Thyroid gland (tissue), 4 donors: ENCODE measurements at places on chromosomes 1 and 21. TPM values are rescaled to one million over a fixed set of nuclear protein-coding genes. Genes with fewer than 3 reads are reported as not detected.

GRCh38 chr1:160260406-160261382 lies 1.7 kb downstream of the DCAF8 start:
- no peaks in the 10 kb centered on the region for H3K36me3 ChIP-seq
- no peaks in the 10 kb centered on the region for H3K27me3 ChIP-seq
- no peak overlapping the region for H3K4me3 ChIP-seq
- DNase-seq, result peak; percentile 57
- peak overlapping the region; percentile 96 for H3K27ac ChIP-seq
- H3K4me1 ChIP-seq, result peaks cover 50% of the 10 kb centered on the region

DNA sequence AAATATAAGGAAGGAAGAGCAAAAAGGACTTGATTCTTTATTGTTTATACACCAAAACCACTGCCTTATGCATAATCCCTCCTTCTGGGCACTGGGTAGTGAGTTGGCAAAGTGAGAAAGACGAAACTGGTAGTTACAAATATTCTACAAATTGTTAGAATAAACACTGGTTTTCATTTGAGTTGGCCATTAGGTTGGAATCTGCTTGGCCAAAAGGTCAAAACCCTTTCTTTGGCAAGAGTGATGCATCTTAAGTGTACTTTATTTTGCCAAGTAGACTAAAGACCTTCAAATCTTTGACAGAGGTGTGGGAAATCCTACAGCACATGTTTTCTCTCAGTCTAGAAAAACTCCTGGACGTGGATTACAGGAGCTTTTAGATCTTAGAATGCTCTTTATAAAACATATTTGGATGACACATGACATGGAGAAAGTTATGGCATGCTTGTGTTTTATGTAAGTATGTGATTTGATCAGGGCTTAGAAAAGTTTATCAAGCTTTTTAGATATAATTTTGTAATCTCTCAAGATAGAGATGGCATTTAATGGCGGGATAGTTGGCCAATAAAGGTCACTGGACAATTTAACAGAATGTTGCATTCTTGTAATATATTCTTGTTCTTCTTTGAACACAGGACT lies 120.9 kb downstream of the ROR1 start:
- DNase-seq, result no peak
- no peaks in the 10 kb centered on the region for H3K4me1 ChIP-seq
- no peaks in the 10 kb centered on the region for H3K27me3 ChIP-seq
- no peak overlapping the region for H3K27ac ChIP-seq
- H3K4me3 ChIP-seq, result no peak overlapping the region

GRCh38 chr1:84959294-84959693 lies 37.6 kb downstream of the MCOLN2 start:
- no peak for DNase-seq
- no peaks in the 10 kb centered on the region for H3K36me3 ChIP-seq
- H3K27me3 ChIP-seq, result no peaks in the 10 kb centered on the region
- H3K4me3 ChIP-seq, result no peak overlapping the region
- H3K4me1 ChIP-seq, result no peaks in the 10 kb centered on the region

- no peak for DNase-seq
- H3K4me3 ChIP-seq, result no peak overlapping the region
- H3K27ac ChIP-seq, result no peak overlapping the region
- no peaks in the 10 kb centered on the region for H3K36me3 ChIP-seq
These were observed 14.1 kb downstream of the TTC3 start for GRCh38 chr21:37087188-37087587.

GRCh38 chr21:27036736-27037301 lies 69.9 kb upstream of the ADAMTS5 start:
- H3K4me1 ChIP-seq, result no peaks in the 10 kb centered on the region
- H3K27me3 ChIP-seq, result no peaks in the 10 kb centered on the region
- no peak overlapping the region for H3K27ac ChIP-seq

DNA sequence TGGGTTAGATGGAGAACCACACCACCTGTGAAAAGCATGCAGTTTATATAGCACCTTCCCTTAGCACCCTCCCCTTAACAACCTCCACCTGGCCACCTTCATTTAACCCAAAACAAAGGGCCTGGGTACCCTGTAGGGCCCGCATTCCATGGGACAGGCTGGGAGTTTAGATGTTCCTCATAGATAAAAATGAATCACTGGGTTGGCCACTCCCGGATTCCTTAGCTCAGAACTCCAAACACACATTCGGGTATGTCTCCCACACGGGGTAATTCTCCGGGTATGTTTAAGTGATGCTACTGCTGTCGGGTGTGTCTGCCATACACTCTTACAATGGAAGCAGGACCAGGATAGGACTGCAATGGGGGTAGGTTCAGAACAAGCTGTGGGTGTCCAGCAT lies 43.9 kb upstream of the FOXO6 start:
- no peaks in the 10 kb centered on the region for H3K27me3 ChIP-seq
- H3K27ac ChIP-seq, result no peak overlapping the region
- no peaks in the 10 kb centered on the region for H3K4me1 ChIP-seq
- no peaks in the 10 kb centered on the region for H3K36me3 ChIP-seq

- no peaks in the 10 kb centered on the region for H3K4me1 ChIP-seq
- H3K4me3 ChIP-seq, result no peak overlapping the region
- DNase-seq, result peak; percentile 87
- H3K36me3 ChIP-seq, result no peaks in the 10 kb centered on the region
- peak overlapping the region; percentile 65 for H3K27ac ChIP-seq
- H3K27me3 ChIP-seq, result no peaks in the 10 kb centered on the region
These were observed 90.2 kb upstream of the C1orf21 start for GRCh38 chr1:184296466-184297243.

DNA sequence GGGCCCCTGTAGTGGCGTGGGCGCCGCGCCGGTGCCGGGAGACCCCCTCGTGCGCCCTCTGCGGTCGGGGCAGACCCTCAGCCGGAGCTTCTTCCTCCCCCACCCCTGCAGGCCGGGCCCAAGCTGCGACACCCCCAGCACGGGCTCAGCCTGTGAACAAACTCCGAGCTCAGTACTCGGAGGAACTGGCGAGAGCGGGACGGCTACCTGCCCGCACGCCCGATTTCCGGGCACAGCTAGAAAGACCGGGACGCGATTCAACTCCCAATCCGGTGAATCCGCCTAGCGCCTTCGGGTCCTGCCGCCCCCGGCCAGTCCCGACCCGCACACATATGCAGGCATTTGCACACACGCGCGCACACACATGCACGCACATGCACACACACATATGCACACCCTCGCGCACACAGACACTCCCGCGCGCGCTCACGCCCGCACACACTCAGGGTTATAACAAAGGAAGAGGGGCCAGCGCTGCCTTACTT lies 580 bp upstream of the BLACAT1 start:
- peaks cover 22% of the 10 kb centered on the region for H3K4me1 ChIP-seq
- no peak overlapping the region for H3K27ac ChIP-seq
- peaks cover 12% of the 10 kb centered on the region for H3K27me3 ChIP-seq

DNA sequence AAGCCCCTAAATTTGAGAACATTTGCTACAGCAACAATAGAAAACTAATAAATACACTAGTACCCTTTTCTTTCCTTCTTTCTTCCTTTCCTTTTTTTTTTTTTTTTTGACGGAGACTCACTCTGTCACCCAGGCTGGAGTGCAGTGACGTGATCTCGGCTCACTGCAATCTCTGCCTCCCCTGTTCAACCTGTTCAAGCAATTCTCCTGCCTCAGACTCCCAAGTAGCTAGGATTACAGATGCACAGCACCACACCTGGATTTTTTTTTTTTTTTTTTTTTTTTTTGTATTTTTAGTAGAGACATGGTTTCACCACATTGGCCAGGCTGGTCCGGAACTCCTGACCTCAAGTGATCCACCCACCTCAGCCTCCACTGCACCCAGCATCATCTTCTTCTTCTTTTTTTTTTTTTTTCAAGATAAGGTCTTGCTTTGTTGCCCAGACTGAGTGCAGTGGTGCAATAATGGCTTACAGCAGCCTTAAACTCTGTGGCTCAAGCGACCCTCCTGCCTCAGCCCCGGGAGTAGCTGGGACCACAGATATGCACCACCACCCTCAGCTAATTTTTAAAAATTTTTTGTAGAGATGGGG lies 19.6 kb upstream of the CBR3 start:
- H3K27me3 ChIP-seq, result no peaks in the 10 kb centered on the region
- no peaks in the 10 kb centered on the region for H3K4me1 ChIP-seq
- no peak for DNase-seq

GRCh38 chr1:156623946-156624813 lies 5.0 kb downstream of the HAPLN2 start:
- no peak overlapping the region for H3K4me3 ChIP-seq
- peaks cover 16% of the 10 kb centered on the region for H3K27me3 ChIP-seq
- H3K4me1 ChIP-seq, result peaks cover 17% of the 10 kb centered on the region
- peak; percentile 24 for DNase-seq
- H3K36me3 ChIP-seq, result no peaks in the 10 kb centered on the region

DNA sequence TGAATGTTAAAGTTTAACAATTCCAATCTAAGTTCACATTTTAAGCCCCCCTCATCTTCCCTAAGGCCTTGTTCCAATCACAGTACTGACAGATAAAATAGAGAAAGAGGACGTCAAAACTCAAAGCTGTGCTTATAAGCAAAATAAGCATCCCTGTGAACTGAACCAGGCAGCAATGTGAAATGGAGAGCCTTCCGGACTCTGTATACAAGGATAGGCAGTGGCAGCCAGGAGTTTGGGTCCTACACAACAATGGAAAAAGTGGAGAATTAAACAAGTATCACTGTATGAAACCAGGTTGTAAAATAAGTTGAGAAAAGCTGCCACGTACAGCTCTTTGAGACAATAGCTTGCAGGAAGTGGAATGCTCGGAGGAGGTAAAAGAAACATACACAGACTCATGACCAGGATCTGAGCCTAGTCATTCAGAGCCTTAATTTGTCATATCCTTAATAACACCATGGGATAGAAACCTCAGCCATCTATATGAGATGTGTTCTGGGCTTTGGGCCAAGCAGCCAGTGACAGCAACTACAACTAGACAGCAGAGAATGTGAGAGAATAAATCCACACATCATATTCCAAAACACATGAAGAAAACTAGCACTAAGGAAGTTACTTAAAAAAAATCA lies 55.2 kb upstream of the PALMD start:
- no peaks in the 10 kb centered on the region for H3K27me3 ChIP-seq
- H3K27ac ChIP-seq, result no peak overlapping the region
- no peaks in the 10 kb centered on the region for H3K4me1 ChIP-seq
- no peaks in the 10 kb centered on the region for H3K36me3 ChIP-seq
- H3K4me3 ChIP-seq, result no peak overlapping the region

DNA sequence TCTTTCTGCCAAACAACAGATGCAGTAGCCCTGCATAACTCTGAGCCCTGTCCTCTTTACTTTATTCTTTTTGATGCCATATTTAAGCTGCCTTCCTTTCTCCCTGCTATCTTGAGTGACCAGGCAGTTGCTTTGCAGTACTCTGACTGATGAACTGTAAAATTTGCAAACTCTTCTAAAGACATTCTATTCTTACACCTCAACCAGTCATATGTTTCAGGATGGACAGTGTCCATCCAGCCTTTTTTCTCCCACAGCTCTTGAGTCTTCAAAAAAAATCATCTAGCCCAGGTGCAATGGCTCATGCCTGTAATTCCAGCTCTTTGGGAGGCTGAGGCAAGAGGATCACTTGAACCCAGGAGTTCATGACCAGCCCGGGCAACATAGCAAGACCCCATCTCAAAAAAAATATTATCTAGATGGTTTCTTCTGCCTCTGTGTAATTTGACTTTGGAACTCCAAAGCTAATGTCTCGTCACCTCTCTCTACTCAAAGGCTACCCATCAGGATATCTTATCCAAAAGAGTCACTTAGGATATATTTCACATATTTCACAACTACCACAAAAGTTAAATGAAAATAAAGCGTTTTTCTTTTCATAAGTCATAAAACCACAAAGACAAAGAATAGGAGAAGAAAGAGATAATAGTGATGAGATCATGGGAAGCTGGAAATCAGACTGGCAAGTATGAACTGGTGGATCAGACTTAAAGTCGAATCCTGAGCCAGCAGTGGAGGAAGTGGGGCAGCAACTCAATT lies 54.6 kb upstream of the IPO9 start:
- no peaks in the 10 kb centered on the region for H3K4me1 ChIP-seq
- DNase-seq, result no peak
- no peak overlapping the region for H3K27ac ChIP-seq
- H3K4me3 ChIP-seq, result no peak overlapping the region
- H3K27me3 ChIP-seq, result no peaks in the 10 kb centered on the region
- no peaks in the 10 kb centered on the region for H3K36me3 ChIP-seq

- no peaks in the 10 kb centered on the region for H3K27me3 ChIP-seq
- no peak for DNase-seq
- H3K4me1 ChIP-seq, result peaks cover 10% of the 10 kb centered on the region
- no peak overlapping the region for H3K27ac ChIP-seq
- H3K36me3 ChIP-seq, result no peaks in the 10 kb centered on the region
These were observed 62.7 kb upstream of the EPS8L3 start for GRCh38 chr1:109826446-109826845.

DNA sequence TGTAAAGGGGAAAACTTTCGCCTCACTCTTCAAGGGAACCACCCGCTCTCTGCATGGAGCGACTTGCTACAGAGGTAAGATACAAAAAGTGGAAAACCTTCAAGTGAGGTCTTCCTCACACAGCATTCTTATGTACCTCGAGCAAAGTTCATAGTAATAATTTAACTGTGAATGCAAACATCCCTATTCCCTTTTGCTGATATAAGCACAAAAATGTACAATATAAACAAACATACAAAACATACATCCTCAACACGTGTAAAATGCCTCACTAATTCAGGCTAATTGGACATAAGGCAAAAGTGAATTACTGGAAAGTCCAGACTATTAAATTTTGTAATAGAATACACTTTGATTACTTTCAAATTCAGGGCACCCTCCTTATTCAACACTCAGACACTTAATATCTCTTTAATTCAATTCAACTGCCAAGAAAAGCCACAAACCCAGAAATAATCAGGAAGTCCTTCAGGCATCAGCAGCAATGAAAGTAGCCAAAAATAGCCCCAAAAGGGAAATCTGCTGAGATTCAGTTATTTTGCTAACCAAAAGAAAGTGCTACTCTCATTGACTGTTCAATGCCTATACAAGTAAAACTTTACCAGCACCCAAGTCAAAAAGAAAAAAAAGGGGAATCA lies 15.2 kb upstream of the LMX1A start:
- no peak for DNase-seq
- no peaks in the 10 kb centered on the region for H3K27me3 ChIP-seq
- H3K4me1 ChIP-seq, result peaks cover 26% of the 10 kb centered on the region
- no peaks in the 10 kb centered on the region for H3K36me3 ChIP-seq

DNA sequence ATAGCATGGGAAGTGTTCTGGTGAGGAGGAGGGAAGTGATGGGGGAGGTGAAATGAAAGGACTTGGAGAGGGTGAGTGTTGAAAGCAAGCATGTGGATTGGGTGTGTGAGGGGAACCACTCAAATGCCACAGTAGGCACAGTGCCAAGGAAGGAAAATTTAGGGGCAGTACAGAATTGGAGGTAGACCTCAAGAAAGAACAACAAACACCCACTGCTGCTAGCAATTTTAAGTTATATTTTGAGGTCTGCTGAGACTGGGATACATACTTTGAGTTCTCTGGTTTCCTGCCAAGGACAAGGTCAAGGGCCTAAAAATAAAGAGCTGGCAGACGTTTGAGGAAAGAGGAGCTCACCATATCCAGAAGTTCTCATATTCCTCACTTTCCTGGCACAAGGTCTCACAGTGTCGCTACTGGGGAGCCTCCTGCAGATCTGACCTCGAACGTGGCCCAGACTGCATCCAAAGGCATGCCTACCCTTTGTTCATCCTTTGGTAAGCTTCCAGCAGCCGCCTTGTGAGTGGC lies 104.0 kb downstream of the BRINP2 start:
- peak; percentile 38 for DNase-seq
- H3K27me3 ChIP-seq, result no peaks in the 10 kb centered on the region
- H3K4me3 ChIP-seq, result no peak overlapping the region
- H3K27ac ChIP-seq, result no peak overlapping the region
- peaks cover 4% of the 10 kb centered on the region for H3K4me1 ChIP-seq

TRAF3IP3 gene
- 2.1 TPM for total RNA-seq

SYF2 gene
- 94.9 TPM for total RNA-seq

LCA5L gene
- total RNA-seq, result 6.0 TPM

C1QB gene
- 115 TPM for total RNA-seq

C1orf87 gene
- total RNA-seq, result not detected

LAMC2 gene
- total RNA-seq, result 24.3 TPM

SLC19A2 gene
- total RNA-seq, result 41.0 TPM
